ENCODE measurements at places on chromosomes 5 and 9.
A peak's percentile ranks its signal among the peaks of the same experiment; 100 is the strongest.

- DNase-seq: no peak
Measured at GRCh38 chr9:102967979-102968378, 27.2 kb upstream of the CYLC2 start.

DNA sequence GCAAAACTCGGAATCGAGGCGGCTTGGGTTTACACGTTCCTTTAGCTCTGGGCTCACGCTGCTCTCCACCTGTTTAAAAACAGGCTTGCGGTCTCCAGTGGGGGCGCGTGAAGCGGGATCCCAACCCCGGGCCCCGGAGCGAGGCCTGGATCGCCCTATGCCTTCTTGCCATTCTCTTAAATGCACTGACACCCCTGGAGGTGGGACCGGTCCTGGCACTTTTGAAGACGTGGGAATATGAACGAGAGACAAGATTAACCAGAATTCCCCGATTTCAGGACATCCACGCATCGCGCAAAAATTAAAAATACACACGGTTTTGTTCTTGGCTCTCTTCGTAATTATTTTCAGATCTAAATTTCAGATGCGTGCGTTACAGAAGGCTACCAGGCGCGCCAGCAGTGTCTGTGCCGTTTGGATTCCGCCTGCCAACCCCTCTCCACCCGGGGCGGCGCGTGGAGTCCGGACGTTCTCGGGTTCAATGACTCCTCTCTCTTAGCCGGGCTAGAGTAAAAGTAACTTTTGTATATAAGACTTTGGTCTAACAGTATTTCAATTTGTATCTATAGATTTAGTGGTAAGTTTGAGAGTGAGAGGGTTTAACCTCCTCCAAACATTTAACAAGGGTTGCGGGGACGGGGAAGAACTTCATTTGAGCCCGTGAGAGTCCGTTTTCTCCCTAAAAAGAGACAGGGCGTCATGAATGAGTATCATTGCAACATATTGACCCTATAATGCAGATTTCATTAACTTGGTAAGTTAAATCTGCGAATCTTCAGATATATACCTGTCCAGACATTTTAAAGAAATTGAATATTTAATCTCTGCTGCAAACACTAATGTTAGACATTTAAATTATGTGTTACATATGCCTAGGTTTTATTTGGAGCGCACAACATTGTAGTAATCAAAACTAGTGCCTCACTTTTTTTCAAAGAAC is 3.8 kb downstream of the FOXD1 start:
- DNase-seq: peak; percentile 58

- no peak for DNase-seq
Measured at GRCh38 chr5:88551724-88552345, 283.2 kb upstream of the TMEM161B start.

GRCh38 chr5:145562931-145563330 is 272.2 kb downstream of the PRELID2 start:
- DNase-seq: no peak

GRCh38 chr5:136030956-136031611 is 2.3 kb downstream of the TGFBI start:
- DNase-seq: no peak

- DNase-seq: no peak
Measured at GRCh38 chr5:142542906-142543305, 143.0 kb downstream of the FGF1 start.

DNA sequence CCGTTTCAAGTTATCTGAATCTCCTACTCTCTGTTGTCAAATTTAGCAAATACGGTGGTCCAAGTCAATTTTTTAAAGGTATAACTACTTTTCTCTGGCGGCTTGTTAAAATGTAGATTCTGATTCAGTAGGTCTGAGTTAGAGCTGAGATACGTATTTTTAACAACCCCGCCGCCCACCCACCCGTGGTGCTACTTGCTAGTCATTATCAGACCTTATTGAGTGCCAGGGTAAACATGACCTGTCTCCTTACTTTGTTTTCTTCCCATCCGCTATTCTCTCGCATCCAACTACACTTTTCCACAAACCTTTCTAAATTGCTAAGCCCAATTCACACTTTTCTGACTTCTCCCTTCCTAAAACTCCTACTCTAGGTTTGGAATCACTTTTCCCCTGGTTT is 694 bp upstream of the PLAA start:
- peak; percentile 41 for DNase-seq

GRCh38 chr5:33641744-33642505 is 201.2 kb downstream of the TARS1 start:
- DNase-seq: no peak

DNA sequence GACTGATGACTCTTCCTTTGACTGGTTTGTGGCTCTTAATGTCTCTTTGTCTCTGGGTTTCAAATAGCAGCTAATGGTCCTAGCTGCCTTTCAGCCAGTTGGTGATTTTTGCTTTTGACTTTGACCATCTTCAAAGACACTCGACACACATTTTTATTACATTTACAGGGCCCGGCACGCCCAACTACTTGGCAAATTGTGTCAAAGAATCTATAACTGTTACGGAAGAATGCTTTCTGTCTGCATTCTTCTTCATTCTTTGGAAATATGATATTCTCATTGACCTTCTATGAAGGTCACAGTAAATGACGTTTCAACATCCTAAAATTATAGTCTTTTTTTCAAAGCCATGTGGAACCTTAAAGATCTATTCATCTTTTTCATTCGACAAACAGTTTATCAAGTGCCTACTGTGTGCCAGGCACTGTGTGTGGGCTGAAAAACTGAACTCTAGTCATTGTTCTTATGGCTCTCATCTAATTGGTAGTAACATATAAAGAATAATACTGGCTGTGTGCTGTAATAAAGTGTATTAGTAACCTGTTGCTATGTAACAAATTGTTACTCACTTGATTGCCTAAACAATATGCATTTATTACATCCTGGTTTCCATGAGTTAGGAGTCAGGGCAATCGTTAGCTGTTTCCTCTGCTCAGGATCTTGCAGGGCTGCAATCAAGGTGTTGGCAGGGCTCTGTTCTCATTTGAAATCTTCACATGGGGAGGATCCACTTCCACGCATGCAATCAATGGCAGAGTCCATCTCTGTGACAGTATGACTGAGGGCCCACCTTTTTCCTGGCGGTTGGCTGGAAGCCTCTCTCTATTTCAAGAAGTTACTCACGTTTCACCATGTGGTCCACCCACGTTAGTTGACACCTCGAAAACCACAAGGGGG is 7.0 kb upstream of the WHRN start:
- DNase-seq: no peak

GRCh38 chr5:33235824-33236223 is 204.9 kb upstream of the TARS1 start:
- no peak for DNase-seq
